Panc1 (cell line): ENCODE measurements at places on chromosomes 3 and 15. TPM values are rescaled to one million over a fixed set of nuclear protein-coding genes. Genes with fewer than 3 reads are reported as not detected.

LRIG1 gene
- 5.3 TPM for total RNA-seq

PIGZ gene
- 6.3 TPM for total RNA-seq

WNT5A gene
- 0.54 TPM for total RNA-seq

CORO2B gene
- 0.36 TPM for total RNA-seq

TRH gene
- total RNA-seq: not detected

CPN2 gene
- total RNA-seq: 0.08 TPM

RTP3 gene
- not detected for total RNA-seq

KY gene
- total RNA-seq: not detected

SPTSSB gene
- total RNA-seq: 3.7 TPM

ADAMTS7 gene
- 1.0 TPM for total RNA-seq

TMEM108 gene
- total RNA-seq: 0.41 TPM

LIPH gene
- 19.9 TPM for total RNA-seq

GOLGA6B gene
- not detected for total RNA-seq

BNC1 gene
- not detected for total RNA-seq

DNA sequence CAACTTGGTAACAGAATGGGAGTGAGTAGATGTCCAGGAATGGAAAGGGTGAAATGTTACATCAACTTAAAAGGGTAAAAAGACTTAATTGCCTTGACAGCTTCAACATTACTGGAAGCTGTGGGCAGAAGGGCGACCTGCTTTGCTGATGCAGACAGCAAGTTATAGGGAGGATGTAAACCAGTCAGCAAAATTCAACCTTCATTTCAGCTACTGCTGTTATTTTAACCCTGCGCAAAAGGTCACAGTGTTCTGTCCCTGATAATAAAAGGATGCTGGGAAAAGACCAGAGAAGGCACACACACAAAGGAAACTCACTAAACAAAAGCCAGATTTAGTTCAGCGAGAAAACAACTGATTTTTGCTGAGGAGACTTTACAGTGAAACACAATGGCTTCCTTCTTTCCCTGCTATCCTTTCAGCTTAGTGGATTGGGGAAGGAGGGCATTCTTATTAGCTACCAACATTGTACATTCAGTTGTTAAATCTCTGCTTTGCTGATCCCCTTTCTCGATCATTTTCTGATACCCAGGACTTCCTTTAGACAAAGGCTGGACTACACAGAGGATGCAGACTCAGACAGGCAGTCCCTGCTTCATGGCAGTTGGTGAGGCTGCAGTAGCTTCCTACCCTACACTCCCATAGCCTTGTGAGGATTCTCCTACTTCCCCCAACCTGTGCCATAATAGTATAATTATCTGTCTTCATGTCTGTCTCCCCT is 62.0 kb downstream of the P3H2 start:
- no peak overlapping the region for H3K4me3 ChIP-seq
- peak overlapping the region; percentile 2; the same call in 1 of the 2 replicates for H3K27ac ChIP-seq
- DNase-seq: no peak
- peaks cover 28% of the 10 kb centered on the region for H3K4me1 ChIP-seq
- H3K27me3 ChIP-seq: no peaks in the 10 kb centered on the region

DNA sequence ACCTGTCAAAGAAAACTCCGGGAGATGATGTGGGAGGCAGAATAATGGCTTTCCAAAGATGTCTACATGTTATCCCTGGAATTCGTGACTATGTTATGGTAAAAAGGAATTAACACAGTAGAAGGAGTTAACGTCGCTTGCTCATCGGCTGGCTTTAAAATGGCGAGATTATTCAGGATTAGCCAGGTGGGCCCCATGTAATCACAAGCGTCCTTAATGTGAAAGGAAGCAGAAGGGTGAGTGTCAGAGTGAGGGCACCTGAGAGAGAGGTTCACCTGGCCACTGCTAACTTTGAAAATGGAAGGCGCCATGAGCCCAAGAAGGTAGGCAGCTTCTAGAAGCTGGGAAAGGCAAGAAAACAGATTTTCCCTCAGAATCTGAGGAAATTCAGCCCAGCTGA is 557.2 kb downstream of the EPHB1 start:
- no peak for DNase-seq
- H3K36me3 ChIP-seq: no peaks in the 10 kb centered on the region
- H3K27me3 ChIP-seq: no peaks in the 10 kb centered on the region

- H3K27ac ChIP-seq: no peak overlapping the region
- no peak for DNase-seq
- no peak overlapping the region for H3K4me3 ChIP-seq
Measured at GRCh38 chr3:72810659-72811434, 37.4 kb downstream of the SHQ1 start.

DNA sequence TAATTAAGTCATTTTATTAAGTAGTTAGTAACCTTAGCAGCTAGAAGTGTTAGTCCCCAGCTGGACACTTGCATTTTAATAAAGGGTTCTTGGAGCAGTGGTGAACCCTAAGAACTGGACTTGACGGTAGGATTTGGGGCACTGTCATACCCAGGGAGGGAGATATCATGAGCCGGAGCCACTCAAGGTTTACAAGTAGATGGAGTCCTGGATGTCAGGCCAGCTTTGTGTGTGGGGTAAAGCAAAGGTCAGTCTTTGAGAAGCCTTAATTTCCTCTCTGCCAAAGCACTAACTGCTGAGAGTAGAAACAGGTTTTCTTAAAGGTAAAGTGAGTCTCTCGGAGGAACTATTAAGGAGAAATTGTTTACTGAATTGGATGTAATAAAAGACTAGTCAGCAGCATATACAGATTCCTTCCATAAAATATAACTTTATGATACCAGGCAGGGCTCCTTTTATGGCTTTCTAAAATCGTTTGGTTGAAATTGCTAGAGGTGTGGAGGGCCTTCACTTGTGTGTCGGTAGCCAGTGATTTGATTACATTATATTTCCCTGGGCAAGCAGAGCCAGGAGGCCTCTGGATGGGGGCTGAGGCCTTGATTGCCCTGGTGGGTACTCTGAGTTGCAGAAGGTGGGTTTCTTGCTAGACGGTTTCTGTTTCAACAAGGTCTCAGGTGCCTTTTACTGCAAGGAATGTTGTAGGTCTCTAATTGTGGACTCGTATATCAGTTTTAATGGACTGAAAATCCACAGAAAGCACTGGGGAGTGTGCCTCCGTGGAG is 23.1 kb downstream of the SQOR start:
- no peak overlapping the region for H3K4me3 ChIP-seq
- H3K36me3 ChIP-seq: no peaks in the 10 kb centered on the region; the same call in 1 of the 2 replicates
- no peak for DNase-seq
- H3K27ac ChIP-seq: no peak overlapping the region
- no peaks in the 10 kb centered on the region for H3K27me3 ChIP-seq

- H3K4me1 ChIP-seq: no peaks in the 10 kb centered on the region
- no peaks in the 10 kb centered on the region for H3K36me3 ChIP-seq
- H3K4me3 ChIP-seq: no peak overlapping the region
- no peak for DNase-seq
Measured at GRCh38 chr3:99958222-99958912, 140.7 kb downstream of the CMSS1 start.

DNA sequence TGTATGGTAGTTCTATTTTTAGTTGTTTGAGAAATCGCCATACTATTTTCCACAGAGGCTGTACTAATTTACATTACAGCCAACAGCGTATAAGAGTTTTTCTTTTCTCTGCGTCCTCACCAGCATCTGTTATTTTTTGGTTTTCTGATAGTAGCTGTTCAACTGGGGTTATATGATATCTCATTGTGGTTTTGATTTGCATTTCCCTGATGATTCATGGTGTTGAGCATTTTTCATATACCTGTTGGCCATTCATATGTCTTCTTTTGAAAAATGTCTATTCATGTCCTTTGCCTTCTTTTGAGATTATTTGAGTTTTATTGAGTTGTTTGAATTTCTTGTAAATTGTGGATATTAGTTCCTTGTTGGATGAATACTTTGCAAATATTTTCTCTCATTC is 114.6 kb downstream of the LRRK1 start:
- H3K36me3 ChIP-seq: no peaks in the 10 kb centered on the region; the same call in 1 of the 2 replicates
- H3K27me3 ChIP-seq: no peaks in the 10 kb centered on the region
- H3K4me1 ChIP-seq: no peaks in the 10 kb centered on the region
- H3K27ac ChIP-seq: no peak overlapping the region

DNA sequence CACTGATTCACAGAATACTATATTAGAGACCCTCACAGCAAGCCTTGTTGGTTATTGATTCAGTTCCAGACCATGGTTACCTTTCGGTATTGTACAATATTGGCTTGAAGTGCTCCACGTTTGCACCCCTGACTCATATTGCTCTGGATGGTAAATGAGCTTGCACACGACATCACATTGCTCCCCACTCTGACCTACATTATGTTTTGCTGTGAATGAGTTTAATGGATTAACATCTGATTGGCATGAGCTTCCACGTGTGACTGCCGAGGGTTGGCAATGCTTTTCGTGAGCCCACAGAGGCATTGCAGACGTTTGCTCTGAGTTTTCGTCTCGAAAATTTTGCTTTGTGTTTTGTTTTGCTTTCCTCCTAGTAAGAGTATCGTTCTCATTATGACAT is 225.8 kb upstream of the ICE2 start:
- no peaks in the 10 kb centered on the region for H3K36me3 ChIP-seq
- H3K27ac ChIP-seq: no peak overlapping the region
- 0 out of 2 replicates have a peak, but pooled peaks cover 2% of the 10 kb centered on the region for H3K27me3 ChIP-seq
- no peak overlapping the region for H3K4me3 ChIP-seq
- no peak for DNase-seq

DNA sequence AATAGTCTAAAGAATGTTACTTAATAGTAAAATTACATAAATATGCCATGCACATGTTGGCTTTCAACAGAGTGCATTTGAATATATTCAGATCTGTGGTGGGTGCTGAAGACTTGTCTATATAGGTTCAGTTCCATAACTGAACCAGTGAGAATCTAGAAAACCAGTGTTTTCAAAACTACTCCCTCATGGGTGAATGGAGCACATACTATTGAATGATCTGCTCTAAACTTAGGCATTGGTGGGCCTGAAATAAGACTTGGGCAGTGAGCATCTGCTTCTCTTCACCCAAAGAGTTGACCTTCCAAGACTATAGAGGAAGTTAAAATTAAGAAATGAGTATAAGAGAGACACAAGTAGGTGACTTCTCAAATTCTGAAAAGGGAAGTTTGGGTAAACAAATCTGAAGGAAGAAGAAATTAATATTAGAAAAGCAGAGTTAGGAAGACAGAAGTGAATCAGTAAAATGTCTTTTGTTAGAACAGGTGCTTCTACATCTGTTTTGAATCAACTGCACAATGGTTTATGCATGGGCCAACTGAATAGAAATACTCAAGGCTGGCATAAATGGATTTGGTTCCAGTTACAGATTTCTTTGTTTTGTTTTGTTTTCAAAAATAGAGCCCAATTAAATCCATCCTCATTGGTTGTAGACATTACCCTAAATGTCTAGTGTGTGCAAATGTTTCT is 19.3 kb downstream of the ALCAM start:
- H3K27me3 ChIP-seq: no peaks in the 10 kb centered on the region
- H3K36me3 ChIP-seq: no peaks in the 10 kb centered on the region
- H3K4me1 ChIP-seq: no peaks in the 10 kb centered on the region
- no peak overlapping the region for H3K4me3 ChIP-seq
- no peak overlapping the region for H3K27ac ChIP-seq
- DNase-seq: no peak

GRCh38 chr3:112682361-112682760 is 41.4 kb upstream of the CCDC80 start:
- DNase-seq: no peak
- H3K36me3 ChIP-seq: no peaks in the 10 kb centered on the region
- H3K4me3 ChIP-seq: no peak overlapping the region
- H3K27ac ChIP-seq: no peak overlapping the region
- H3K27me3 ChIP-seq: no peaks in the 10 kb centered on the region

GRCh38 chr3:128500556-128500955 is 7.6 kb upstream of the GATA2 start:
- no peaks in the 10 kb centered on the region for H3K27me3 ChIP-seq
- H3K4me1 ChIP-seq: peaks cover 10% of the 10 kb centered on the region; the same call in 1 of the 2 replicates
- H3K27ac ChIP-seq: no peak overlapping the region
- DNase-seq: no peak
- no peaks in the 10 kb centered on the region for H3K36me3 ChIP-seq
- H3K4me3 ChIP-seq: no peak overlapping the region

- no peak overlapping the region for H3K4me3 ChIP-seq
- no peak overlapping the region for H3K27ac ChIP-seq
- DNase-seq: no peak
- H3K36me3 ChIP-seq: no peaks in the 10 kb centered on the region
Measured at GRCh38 chr15:89395996-89396395, 61.4 kb upstream of the POLG start.

GRCh38 chr15:48992096-48992495 is 28.4 kb upstream of the SHC4 start:
- H3K27me3 ChIP-seq: no peaks in the 10 kb centered on the region
- H3K36me3 ChIP-seq: peaks cover 15% of the 10 kb centered on the region
- no peaks in the 10 kb centered on the region for H3K4me1 ChIP-seq
- no peak overlapping the region for H3K27ac ChIP-seq

DNA sequence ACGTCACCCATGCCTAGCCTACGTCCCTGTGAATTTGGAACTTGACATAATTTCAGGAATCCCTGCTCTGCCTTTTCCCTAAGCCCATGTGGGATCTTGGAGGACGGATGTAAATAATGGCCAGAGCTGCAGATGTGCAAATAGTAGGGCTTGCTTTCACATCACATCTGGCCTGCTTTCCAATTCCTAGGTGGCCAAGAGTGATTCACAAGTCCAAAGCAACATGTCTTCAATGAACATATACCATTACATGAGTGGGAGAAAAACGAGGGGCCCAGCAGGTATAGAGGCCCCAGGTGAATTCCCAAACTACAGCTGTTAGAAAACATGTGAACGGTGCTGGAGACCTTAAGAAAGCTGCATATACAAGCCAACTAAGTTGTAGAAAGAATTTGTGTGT is 214.6 kb downstream of the MAGI1 start:
- H3K4me3 ChIP-seq: no peak overlapping the region
- no peaks in the 10 kb centered on the region for H3K27me3 ChIP-seq
- no peaks in the 10 kb centered on the region for H3K36me3 ChIP-seq

GRCh38 chr3:47891613-47892005 is 88.7 kb downstream of the DHX30 start:
- no peak for DNase-seq
- no peak overlapping the region for H3K27ac ChIP-seq
- no peaks in the 10 kb centered on the region for H3K4me1 ChIP-seq
- no peak overlapping the region for H3K4me3 ChIP-seq
- no peaks in the 10 kb centered on the region for H3K36me3 ChIP-seq
- H3K27me3 ChIP-seq: no peaks in the 10 kb centered on the region

DNA sequence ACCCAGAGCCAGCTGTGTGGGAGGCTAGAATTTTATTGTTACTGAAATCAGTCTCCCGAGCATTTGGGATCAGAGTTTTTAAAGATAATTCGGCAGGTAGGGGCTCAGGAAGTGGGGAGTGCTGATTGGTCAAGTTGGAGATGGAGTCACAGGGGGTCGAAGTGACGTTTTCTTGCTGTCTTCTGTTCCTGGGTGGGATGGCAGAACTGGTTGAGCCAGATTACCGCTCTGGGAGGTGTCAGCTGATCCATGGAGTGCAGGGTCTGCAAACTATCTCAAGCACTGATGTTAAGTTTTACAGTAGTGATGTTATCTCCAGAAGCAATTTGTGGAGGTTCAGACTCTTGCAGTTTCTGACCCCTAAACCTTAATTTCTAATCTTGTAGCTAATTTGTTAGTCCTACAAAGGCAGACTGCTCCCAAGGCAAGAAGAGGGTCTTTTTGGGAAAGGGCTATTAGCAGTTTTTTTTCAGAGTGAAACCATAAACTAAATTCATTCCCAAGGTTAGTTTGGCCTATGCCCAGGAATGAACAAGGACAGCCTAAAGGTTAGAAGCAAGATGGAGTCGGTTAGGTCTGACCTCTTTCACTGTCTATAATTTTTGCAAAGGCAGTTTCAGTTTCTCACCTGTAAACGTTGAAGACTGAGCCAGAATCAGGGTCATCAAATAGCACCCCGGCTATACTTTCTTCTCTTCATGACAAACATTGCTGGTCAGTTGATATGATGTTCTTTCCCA is 28.2 kb downstream of the FLNB start:
- no peak for DNase-seq
- no peaks in the 10 kb centered on the region for H3K36me3 ChIP-seq
- H3K4me3 ChIP-seq: no peak overlapping the region
- H3K27ac ChIP-seq: peak overlapping the region; percentile 96
- H3K4me1 ChIP-seq: peaks cover 88% of the 10 kb centered on the region
